Effector memory CD4-positive, alpha-beta T cell (primary cell): ENCODE measurements at places on chromosomes 3 and 15.

- no peak overlapping the region for H3K27ac ChIP-seq
- no peaks in the 10 kb centered on the region for H3K36me3 ChIP-seq
- H3K27me3 ChIP-seq = no peaks in the 10 kb centered on the region
- H3K4me3 ChIP-seq = no peak overlapping the region
- H3K4me1 ChIP-seq = no peaks in the 10 kb centered on the region
Measured at GRCh38 chr15:101003706-101004105, 84.5 kb downstream of the LRRK1 start.

GRCh38 chr3:177174607-177175170 is 22.6 kb downstream of the TBL1XR1 start:
- no peak overlapping the region for H3K27ac ChIP-seq
- H3K4me1 ChIP-seq = peaks cover 11% of the 10 kb centered on the region
- H3K4me3 ChIP-seq = no peak overlapping the region

DNA sequence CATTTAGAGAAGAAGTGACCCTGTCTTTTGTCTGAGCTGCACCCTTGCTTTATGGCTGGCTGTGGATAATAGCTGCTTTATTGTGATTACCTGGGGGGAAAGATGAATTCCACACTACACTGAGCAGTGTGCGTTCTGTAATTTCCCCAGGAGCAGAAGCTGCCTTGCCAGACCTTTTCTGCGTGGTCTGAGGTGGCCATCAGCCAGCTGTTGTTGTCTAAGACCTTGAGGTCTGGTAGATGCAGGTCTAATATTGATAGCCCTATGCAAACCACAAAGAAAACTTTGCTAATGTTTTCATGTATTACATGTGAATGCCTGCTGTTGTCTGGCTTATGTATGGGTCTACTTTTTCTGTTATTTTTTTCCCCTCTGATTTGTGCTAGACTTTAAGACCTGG is 144.6 kb downstream of the THSD4 start:
- no peaks in the 10 kb centered on the region for H3K27me3 ChIP-seq
- no peaks in the 10 kb centered on the region for H3K36me3 ChIP-seq
- no peak overlapping the region for H3K27ac ChIP-seq
- H3K4me1 ChIP-seq = no peaks in the 10 kb centered on the region
- H3K4me3 ChIP-seq = no peak overlapping the region
- DNase-seq = no peak

- H3K27me3 ChIP-seq = no peaks in the 10 kb centered on the region
- no peak for DNase-seq
- peak overlapping the region; percentile 1 for H3K27ac ChIP-seq
- H3K4me3 ChIP-seq = no peak overlapping the region
- H3K36me3 ChIP-seq = peaks cover 67% of the 10 kb centered on the region
Measured at GRCh38 chr15:77034695-77035489, 36.0 kb downstream of the TSPAN3 start.

- no peaks in the 10 kb centered on the region for H3K27me3 ChIP-seq
- H3K4me3 ChIP-seq = no peak overlapping the region
- DNase-seq = no peak
- H3K4me1 ChIP-seq = peaks cover 7% of the 10 kb centered on the region
Measured at GRCh38 chr3:100256731-100257151, 4.1 kb upstream of the TBC1D23 start.

DNA sequence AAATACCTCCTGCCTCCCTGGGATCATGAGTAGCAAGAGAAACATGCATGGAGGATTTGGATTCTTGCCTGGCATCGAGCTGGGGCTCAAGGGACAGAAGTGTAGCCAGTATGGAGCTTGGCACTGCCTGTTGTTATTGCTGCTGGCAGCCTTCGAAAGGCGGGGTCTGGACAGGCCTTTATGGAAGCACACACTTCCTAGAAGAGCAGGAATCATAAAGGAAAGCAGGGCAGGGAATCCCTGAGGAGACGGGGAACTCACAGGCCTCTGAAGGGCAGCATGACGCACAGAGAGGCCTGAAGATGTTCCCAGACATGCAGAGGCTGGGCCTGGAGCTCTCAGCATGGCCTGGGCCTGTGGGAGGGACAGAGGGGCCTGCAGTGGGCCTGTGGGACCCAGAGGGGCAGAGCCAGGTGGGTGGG is 18.6 kb upstream of the SLC41A3 start:
- DNase-seq = no peak
- no peaks in the 10 kb centered on the region for H3K27me3 ChIP-seq
- no peaks in the 10 kb centered on the region for H3K4me1 ChIP-seq
- H3K4me3 ChIP-seq = no peak overlapping the region
- no peak overlapping the region for H3K27ac ChIP-seq

- peak overlapping the region; percentile 14 for H3K27ac ChIP-seq
- no peaks in the 10 kb centered on the region for H3K27me3 ChIP-seq
- no peak for DNase-seq
- no peaks in the 10 kb centered on the region for H3K36me3 ChIP-seq
- H3K4me3 ChIP-seq = no peak overlapping the region
Measured at GRCh38 chr3:112739252-112739965, 98.5 kb upstream of the CCDC80 start.

GRCh38 chr3:171054921-171055320 is 28.4 kb upstream of the SLC2A2 start:
- no peak for DNase-seq
- no peak overlapping the region for H3K4me3 ChIP-seq
- no peak overlapping the region for H3K27ac ChIP-seq
